ENCODE measurements at places on chromosomes 5 and 9. TPM values are rescaled to one million over a fixed set of nuclear protein-coding genes. Genes with fewer than 3 reads are reported as not detected.

DNA sequence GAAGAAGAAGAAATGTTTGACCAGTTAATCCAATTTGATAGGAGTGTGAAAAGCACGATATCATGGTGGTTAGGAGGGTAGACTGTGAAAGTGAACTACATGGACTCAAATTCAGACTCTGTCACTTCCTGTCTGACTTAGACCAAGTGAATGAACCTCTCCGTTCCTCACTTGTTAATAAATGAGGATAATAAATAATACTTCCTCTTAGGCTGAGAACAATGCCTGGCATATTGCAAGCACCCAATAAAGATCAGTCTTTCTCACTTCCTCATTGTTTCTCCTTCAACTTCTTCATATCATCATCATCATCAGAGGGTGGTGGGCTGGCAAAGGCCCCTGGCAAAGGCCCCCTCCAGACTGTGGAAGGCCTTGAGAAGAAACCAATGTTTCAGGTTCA, 148.7 kb downstream of the CDK5RAP2 start:
- no peak for DNase-seq

DNA sequence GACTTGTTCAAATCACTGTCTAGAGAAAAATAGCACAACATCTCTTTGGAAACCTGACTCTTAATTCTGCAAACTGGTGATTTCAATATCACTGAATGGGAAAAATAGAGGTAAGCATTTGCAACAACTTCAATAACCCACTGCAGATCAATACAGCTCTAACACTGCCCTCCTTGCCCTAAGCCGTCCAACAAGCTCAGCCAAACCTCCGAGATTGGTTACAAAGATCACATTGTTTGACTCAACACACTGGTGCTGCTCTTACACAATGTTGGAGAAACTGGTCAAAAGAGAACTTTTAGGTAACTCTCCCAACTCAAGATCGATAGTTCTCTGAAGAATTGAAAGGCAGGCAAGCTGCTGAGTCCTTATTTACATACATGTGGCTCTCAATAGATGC, 150.4 kb downstream of the SPOCK1 start:
- DNase-seq, result no peak

DNA sequence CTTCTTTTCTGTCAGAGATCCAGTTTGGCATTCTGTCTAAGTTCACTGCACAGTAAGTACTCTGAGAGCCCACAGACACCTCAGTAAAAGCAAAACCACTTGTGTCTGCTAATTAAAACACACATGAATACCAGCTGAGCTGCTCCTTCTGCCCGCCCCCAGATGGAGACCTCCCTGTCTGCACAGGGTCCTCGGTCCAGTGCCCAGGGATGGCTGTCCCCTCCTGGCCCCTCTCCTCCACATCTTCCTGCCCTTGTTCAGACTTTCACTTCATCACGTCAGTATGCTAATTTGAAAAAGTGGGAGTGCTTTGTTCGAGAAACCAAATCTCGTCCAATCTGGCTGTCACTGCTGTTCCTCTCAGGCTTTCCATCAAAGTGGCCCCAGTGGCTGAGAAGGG, 43.5 kb downstream of the LIX1 start:
- peak; percentile 8 for DNase-seq

GRCh38 chr5:102891175-102891574, 136.1 kb downstream of the PAM start:
- no peak for DNase-seq

- DNase-seq, result no peak
Observed at GRCh38 chr5:153030755-153031725, 459.4 kb upstream of the GRIA1 start.

DNA sequence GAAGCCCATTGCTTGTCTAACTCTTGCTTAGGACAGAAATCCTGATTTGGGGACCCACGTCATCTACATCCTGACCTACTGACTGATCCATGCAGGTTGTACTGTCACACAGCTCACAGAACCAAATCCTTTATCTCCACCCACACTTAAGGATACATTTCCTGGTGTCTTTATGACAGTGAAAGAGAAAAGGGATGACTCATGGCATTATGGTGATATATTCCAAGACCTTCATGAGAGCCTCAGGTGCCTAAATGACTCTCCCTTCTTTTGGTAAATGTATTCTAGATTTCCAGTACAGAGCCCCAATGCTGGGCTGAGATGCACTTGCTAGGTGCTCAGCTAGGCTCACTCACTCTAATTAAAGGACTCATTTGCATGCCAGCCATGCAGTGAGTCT, 26.0 kb upstream of the DMRT2 start:
- DNase-seq, result no peak

DNA sequence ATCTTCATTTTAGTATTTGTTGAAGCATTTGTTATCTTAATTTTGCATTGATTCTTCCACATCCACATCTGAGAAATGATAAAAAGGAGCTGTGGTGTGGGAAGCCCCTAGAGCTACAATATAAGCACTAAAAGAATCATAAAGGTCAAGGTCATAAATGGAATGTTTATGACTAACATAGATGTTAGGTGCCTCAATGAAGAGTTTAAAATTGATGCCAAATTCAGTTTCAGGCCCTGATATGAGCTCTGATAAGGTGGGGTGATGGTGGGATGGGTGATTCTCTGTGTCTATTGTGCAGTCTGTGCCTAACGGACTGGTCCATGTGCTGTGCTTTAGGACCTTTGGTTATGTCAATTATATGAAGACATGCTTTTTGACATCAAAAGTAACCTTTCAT, 61.2 kb upstream of the CAMK4 start:
- DNase-seq, result no peak

The OMD gene
- 2.7 TPM for polyA plus RNA-seq

The CAMLG gene
- polyA plus RNA-seq, result 43.7 TPM

The HTR1A gene
- not detected for polyA plus RNA-seq

Measured in hindlimb muscle (tissue), 1 donor.